GM12864 (cell line): ENCODE measurements at places on chromosomes 2 and 18.

DNA sequence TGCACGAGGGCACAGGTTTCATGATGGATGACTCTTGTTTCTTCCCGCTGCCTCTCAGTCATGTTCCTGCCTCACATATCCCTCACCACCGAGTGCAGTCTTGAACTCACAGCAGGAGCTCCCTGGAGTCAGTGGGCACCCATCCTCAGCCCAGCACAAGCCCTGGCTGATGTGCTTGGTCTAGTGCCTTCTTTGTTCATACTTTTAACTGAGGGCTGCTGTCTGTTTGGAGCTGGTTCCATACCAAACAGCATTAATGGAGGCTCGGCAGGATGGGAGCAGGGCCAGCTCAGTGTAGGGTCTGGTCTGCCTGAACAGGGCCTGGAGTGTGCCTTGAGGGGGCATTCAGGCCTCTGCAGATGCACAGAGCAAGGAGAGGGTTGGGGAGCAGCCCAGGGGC, 54.5 kb upstream of the GLI2 start:
- no peak for DNase-seq

GRCh38 chr2:126370201-126370600, 285.8 kb upstream of the GYPC start:
- DNase-seq: no peak

DNA sequence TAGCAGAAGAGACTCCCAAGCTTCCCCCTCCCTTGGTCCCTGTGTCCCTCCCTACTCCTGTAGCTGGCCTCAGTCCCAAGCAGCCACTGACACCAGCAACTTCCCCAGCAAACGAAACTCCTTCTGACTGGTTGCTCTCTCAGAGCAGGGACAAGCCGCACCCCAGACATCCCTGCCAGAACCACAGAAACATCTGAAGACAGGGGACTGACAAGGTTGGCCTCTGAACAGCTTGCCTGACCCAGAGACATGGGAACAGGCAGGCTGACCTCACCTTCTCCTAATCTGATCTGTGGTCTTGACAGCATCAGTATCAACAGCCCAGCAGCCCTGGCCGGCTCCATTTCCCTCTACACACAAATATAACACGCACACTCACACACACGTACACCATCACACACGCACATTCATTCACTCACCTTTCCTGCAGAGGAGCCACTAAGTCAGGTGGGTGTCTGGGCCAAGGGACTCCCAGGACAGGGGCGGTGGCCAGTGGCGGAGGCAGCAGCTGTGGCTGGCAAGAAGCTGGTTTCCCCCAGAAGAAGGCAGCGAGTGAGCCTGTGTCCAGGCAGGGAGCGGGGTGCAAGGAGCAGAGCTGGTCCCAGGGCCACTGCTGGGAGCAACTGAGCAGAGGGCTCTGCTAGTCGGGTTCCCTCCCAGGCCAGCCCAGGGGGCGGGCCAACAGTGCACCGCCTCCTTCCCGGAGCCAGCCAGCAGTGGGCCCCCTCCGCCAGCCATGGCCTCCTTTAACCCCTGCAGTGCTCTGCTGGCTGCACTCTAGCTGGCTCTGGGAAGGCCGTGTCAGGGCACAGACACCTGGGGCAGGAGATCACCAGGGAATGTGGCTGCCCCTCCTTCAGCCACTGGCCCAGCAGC, 59.1 kb downstream of the TNS1 start:
- DNase-seq: no peak

DNA sequence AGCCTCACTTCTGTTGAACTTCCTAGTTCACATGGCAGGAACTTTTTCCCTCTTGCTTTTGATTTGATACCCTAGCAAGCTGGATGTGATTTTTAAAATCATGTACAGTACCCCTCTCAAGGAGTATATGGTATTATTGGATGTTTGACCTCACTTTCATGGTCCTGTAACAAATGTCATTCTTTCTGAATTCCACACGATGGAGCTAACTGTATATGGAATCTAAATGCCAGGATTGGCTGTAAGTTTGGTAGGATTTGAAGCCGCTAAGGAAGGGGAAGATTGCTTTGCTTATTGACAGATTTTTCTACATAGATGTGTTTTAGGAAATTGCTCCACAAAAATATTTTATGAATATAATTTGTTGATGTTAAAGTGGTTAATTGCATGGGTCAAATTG, 18.3 kb downstream of the MAIP1 start:
- no peak for DNase-seq

DNA sequence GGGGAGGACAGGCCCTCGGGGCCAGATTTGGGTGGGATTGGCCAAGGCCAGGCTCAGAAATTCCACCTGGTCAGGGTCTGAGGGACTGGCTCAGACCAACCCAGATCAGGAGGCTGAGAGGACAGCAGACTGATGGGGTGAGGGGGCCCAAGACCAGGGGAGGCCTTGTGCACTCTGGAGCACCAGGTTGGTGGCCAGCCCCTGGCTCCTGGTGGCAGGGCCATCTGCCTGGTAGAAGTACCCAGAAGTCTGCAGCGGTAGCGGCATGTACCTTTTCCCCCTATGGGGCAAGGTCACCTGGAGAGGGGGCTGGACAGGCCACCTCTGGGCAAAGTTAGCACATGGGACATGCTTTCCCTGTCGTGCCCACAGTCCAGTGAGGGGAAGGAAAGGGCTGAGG, 21.2 kb upstream of the ODC1 start:
- DNase-seq: no peak

DNA sequence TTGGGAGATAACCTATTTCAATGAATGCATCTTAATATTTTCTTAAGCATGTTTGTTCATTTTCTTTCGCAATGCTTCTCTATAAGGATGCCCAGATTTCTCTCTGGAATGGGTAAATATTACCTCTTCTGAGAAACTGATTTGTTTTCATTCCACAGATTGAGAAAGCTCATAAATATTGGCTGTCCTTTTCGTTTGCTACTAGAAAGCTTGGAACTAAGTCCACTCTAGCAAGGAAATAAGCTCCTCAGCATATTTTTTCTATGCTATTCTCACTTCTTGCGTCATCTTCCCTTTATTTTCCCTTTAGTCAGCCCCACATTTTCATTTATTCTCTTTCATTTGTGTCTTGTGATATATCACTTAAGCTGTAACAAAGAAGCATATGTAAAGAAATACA, 76.3 kb downstream of the ANTXR1 start:
- no peak for DNase-seq

GRCh38 chr2:229627728-229628127, 86.6 kb downstream of the DNER start:
- no peak for DNase-seq

- no peak for DNase-seq
Measured at GRCh38 chr2:3596901-3597417, 2.0 kb downstream of the COLEC11 start.

GRCh38 chr2:74014813-74015212, 30.1 kb downstream of the TET3 start:
- DNase-seq: no peak

- DNase-seq: no peak
Measured at GRCh38 chr18:33444709-33445108, 4.2 kb upstream of the CCDC178 start.

DNA sequence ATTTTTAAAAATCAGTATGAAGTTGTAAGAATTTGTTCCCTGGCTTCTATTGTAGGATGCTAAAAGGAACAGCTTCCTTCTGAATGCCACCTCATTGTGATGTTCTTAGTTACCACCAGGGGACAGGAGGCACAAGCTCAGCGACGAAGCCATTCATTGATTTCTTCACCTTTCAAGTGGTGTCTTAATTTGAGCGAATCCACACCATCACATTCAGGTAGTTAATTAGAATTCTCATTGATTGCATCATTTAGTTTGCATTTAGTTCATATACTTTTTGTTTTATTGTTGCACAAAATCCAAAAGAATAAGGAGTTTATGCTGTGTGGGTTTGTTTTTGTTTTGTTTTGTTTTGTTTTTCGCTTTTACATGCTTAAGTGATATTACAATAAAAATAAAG, 23.1 kb downstream of the CYP27C1 start:
- DNase-seq: no peak

DNA sequence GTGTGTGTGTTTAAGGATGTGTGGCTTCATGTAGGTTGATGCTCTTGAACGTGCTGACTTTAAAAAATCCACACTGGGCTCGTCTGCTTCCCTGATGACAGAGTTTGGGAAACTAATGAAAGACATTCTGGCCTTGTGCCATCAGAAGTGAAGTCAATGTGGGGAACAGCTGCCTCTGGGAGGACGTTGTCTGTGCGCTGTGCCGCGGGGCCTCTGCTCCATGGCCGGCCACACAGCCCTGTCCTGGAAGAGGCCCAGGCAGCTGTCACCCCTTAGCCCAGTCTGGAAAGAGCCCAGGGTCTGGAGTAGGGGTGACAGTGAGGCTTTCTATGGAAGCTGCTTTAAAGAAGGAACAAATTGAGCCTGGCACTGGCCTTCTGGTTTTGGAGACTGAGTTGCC, 155.8 kb downstream of the SH3RF3 start:
- no peak for DNase-seq

DNA sequence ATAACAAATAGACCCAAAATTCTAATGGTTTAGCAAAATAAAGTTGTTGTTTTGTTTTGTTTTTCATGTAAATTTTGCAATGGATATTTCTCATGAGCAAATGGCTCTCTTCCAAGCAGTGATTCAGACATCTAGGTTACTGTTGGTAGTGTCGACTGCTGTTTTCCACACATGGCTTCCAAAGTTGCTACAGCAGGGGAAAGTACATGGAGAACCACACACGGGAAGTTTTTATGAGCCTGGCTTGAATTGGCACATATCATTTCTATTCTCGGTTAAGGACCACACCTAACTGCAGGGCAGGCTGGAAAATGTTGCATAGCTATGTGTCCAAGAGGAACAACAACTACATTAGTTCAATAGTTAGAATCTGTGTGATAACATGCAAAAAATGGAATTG, 262.1 kb downstream of the GALNT13 start:
- DNase-seq: no peak
